ENCODE measurements at places on chromosomes 6 and 20.

DNA sequence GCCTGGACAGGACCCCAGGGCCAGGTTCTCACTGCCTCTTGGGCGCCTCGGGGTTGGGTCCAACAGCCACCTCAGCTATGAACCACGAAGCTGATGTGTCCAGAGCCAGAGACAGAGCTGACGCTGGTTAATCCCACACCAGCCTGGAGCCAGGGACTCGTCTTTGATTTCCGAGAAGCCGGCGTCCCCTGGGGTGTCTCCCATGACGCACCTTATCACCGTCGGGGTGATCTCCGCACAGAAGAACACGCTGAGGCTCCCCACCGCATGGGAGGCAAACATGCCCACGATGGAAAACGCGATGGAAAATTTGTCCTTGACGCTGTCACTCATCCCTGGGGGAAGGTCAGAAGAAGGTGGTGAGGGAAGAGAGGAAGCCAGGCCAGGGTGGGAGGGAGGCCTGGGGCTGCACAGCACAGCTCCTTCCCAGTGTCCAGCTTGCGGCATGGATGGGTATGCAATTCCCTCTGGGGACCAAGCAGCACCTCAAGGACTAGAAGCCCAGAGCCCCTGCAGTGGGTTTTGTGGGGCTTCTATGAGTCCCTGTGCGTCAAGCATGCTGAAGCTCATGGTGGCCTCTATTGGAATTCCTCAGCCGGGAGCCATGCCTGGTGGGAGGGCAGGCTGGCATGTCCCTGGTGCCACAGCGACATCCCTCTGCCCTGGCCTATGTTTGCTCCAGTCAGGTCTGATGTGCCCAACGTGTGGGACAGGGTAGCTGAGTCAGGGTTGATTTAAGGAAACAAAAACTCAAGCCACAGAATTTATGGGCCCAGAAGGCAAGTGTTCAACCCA lies 25.1 kb downstream of the PSMG4 start:
- DNase-seq, result no peak

DNA sequence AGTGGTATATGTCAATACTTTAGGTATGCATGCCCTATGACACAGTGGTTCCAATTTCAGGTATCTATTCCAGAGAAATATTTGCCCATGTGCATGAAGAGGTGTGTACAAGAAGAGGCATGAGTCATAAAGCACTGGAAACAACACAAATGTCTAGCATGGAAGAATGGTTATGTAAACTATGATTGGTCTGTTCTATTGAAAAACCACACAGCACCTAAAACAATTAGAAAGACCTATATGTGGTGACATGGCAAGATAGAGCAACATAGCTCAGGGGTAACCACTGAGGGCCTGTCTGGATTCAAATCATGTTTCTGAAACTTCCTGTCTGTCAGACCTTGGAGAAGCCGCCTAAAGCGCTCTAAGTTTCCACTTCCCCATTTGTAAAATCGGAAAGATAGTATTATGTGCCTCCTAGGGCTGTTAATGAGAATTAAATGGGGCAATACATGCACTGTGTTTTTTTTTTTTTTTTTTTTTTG lies 76.0 kb upstream of the SHLD1 start:
- DNase-seq, result peak; percentile 11

GRCh38 chr6:145948328-145948727 lies 15.8 kb downstream of the SHPRH start:
- peak; percentile 7 for DNase-seq

GRCh38 chr6:41255638-41256246 lies 27.6 kb downstream of the TREML4 start:
- DNase-seq, result no peak

GRCh38 chr6:76771059-76771634 lies 692.1 kb downstream of the HTR1B start:
- no peak for DNase-seq

DNA sequence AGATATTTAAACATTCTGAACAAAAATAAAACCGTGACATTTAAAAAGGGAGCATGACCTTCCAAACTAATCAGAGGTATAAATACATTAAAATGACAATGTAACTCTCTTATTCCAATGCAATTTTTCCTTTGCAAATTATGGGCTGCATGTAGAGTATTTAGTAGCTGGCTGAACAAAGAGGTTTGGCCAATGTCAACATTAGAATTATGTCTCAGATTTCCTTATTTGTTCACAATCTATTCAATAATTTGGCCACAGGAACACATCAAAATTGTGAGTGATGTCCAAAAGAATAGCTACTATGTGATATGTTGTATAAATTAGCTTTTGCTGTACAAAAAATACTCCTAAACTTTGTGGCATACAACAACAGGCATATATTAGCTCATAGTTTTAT lies 580.0 kb upstream of the MARCKS start:
- DNase-seq, result no peak

GRCh38 chr6:135181333-135182070 lies 394 bp downstream of the MYB start:
- peak; percentile 4 for DNase-seq
